ENCODE measurements at places on chromosomes 6 and 20. TPM values are rescaled to one million over a fixed set of nuclear protein-coding genes. Genes with fewer than 3 reads are reported as not detected.

BPIFB3 gene
- not detected for total RNA-seq

DZANK1 gene
- total RNA-seq = 2.2 TPM

NFS1 gene
- 27.0 TPM for total RNA-seq

XKR7 gene
- not detected for total RNA-seq

MYB gene
- total RNA-seq = 145 TPM

C6orf141 gene
- not detected for total RNA-seq

DDX39B gene
- 469 TPM for total RNA-seq

DNA sequence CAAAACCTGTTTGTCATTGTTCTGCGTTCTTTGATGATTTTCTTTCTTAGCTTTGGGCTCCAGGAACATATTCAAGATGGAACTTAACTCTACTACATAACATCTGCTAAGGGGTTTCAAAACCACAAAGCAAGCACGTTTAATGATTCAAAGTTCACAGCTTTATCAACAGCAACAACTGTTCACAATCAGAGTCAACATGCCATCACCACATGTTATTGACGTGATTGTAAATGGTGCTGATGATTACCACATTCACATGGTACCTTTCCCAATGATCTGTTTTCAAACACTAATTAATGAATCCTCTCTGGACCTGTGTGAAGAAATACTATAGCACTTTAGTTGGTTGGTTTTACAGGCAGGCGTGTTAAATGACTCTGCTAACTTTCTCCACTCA lies 180.6 kb upstream of the CEP162 start:
- no peak for DNase-seq

- no peak for DNase-seq
These were observed 305.7 kb upstream of the FLRT3 start for GRCh38 chr20:14643146-14643545.

DNA sequence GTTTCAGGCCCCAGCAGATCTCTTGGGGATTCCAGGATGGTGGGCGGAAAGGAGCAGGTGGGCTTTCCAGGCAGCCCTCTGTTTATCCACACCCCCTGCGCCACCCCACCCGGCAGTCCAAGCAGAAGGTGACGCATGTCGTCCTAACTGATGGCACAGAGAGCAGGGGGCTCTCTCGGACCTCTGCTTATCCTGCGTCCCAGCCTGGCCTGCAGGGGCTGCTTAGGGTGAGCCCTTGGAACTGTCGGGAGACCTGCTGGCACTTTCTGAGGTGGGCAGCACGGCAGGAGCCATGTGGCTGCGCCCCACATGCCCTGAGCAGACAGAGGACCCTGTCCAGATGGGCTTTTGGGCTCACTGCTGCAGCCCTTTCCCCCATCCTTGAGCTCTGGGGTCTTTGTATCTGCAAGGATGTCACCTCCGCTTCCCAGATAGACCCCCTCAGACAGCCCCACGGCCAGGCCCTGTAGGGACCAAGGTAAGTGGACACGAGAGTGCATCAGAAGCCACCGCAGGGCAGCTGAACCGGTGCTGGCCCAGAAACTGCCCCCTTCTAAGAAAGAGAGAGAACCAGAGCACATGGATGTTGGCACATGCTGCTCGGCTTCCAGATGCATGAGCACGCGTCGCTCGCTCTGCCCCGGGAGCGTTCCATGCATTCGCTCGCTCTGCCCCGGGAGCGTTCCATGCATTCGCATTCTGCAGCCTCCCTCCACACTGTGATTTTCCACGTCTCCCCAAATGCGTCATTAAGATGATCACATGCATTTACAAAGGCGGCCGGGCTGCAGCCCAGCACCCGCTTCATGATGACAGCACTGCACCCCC lies 246.7 kb downstream of the TAF4 start:
- no peak for DNase-seq

DNA sequence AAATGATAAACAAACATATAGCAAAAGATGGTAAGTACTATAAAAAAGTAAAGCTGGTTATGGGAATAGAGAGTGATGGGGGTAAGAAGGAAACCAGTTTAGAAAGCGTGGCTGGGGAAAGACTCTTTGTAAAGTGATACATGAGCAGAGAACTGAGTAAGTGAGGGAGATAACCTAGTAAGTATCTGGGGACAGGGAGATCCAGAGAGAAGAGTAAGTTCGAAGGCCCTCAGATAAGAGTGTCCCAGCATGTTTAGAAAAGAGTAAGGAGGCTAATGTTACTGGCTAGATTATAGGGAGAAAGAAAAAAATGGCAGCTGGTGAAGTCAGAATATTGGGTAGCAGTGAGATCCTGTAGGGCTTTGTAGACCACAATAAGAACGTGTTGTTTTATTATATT lies 50.7 kb upstream of the HBS1L start:
- no peak for DNase-seq

DNA sequence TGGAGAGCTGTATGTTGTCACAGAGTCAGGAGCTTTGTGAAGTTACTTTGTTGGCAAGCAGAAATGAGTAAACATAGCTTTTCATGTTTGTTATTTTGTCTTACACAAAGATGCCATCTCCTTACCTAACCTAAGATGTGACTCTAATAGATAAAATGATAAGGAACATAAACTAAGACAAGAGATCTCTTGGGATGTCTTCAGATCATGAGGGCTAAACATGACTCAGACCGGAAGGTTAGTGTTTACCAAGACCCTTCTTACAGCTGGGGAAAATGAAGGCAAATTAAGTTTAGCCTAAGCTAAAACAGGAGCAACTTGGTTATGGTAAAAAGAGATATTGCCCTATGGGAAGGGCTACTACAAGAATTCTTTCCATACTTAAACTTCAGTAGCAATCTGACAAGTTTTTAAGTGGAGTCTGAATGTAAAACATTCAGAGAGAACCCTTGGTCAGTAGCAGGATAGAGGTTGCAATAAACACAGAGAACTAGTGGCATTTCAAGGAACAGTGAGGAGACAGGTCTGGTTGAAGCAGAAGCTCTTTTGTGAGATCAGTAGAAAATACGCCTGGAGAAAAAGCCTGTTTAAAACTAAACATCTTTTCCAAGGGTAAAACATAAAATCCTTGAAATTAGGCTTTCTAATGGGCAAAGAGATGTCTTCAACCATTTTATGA lies 29.9 kb downstream of the SGK1 start:
- no peak for DNase-seq

GRCh38 chr6:121726596-121726995 lies 291.1 kb downstream of the GJA1 start:
- DNase-seq = no peak

GRCh38 chr6:52493669-52494068 lies 73.5 kb downstream of the EFHC1 start:
- DNase-seq = no peak

- no peak for DNase-seq
These were observed 232.6 kb downstream of the SOD2 start for GRCh38 chr6:159460476-159460875.

DNA sequence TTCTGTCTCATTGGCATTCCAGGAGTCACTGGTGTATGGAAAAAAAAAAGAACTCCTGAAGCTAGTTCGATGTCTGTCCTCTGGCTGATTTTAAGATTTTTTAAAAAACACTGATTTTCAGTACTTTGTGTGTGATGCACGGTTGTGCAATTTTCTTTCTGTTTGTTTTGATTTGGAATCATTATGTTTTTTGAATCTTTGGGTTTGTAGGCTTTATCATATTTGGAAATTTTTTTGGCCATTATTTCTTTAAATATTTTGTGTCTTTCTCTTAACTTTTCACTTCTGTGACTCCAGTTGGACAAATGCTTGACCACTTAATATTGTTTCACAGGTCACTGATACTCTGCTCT lies 327.2 kb downstream of the BCKDHB start:
- DNase-seq = no peak

All from natural killer cell treated with Interleukin-12 subunit alpha and Interleukin-12 subunit beta and Interleukin-15 and Interleukin-18, amount 100 ng/mL, for 72 hours (primary cell).